HepG2 (cell line): ENCODE measurements at places on chromosomes 5 and 9.

- no peak for DNase-seq
These were observed 549.1 kb downstream of the MTRR start for GRCh38 chr5:8418049-8418426.

GRCh38 chr9:114282507-114282906, 40.4 kb upstream of the ORM1 start:
- DNase-seq = no peak

- DNase-seq = no peak
These were observed 7.8 kb upstream of the LCN9 start for GRCh38 chr9:135655317-135655716.

DNA sequence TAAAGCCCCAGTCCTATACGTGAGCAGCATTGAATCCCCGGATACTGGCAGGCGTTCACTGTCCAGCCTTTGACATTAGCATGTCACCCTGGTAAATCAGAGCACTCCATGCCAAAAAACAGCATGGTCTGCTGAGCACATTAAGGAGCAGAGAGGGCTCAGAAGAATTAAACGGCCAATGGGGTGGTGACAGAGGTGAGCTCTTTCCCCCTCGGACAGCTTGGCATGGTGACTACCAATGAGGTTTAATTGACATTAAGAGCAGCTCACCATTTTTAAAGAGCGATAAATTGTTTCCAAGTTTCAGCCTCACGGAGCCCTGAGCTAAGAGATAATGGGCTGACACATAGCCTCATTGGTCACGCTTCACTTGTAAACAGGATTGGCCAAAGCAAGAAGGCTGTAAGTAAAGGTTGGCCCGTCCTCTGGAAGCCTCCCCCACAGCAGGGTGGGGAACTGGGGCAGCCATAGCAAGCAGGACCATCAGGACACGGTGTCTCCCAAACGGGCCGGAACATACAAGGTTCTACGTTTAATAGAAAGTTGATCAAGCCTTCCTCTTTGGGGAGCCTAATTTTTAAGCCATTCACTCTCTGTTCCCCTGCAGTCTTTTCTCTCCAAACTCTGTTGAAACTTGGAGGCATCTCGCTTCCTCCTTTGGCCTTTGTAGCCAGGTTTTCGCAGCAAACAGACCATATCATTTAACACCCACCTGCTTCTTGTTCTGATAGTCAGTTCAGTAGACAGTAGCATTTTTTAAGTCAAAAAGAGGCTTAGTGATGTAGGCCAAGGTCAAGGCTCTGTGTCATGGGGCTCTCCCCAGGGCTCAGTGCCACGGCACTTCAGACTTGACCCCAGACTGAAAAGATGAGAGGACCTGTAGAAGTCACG, 25.9 kb downstream of the QRFP start:
- DNase-seq = no peak

DNA sequence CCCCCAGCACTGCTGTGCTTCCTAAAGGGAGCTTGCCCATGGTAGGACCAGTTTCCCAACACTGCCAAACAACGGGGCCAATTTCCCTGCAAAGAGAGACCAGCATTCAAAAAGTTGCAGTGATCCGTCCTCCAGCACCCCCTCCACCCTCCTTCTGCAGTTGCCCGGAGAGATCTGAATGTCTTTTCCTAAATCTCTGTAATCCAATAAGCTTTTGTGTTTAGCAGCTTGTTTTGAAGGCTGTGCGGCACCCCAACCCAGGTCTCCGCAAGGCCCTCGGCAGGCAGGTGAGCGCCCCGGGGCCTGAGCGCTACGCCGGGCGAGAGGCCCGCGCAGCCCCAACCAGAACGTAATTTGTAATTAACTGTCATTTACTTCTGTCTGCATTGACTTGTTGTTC, 366.9 kb upstream of the IRX2 start:
- no peak for DNase-seq

- no peak for DNase-seq
These were observed 65.0 kb downstream of the PPP2R2B start for GRCh38 chr5:146813346-146814157.

DNA sequence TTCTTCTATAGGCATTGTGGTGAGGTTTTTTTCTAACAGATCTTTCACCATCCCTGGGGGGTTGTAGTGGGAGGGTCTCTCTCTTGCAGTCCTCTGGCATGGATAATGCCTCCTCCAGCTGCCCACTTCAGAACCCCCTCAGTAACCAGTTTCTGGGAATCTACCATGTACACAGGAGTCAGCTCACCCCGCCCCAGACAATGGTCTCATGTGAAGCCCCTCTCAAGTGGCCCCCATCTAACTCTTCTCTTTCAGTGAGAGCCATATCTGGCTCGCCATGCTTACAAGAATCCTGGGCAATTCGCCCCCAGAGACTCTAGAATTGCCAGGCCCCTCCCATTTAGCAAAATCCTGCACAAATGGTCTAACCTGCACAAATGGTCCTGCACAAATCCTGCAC, 144.4 kb upstream of the FSTL4 start:
- DNase-seq = no peak

DNA sequence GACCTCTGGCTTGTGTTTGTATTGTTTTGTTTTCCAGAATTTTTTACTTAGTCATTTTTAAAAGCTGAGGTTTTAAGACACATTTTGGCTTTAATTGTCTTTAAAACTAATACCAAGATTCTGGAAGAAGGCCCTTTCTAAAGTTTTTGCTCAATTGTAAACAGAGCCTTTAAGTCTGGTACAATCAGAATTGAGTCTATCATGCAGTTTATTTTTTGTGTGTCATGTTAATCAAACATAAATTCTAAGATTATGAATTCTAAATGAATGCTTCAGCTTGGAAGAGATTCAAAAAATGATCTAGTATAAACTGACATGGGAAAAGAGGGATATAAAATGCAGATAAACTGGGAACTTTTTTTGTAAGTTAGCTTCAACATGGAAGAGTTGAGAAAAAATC, 882.7 kb downstream of the TLE1 start:
- DNase-seq = no peak

GRCh38 chr5:177370488-177371119, 12.9 kb downstream of the RGS14 start:
- peak; percentile 94 for DNase-seq

- DNase-seq = no peak
These were observed 6.3 kb downstream of the BHMT2 start for GRCh38 chr5:79075646-79076426.
